Cortex of kidney (tissue), 1 donor: ENCODE measurements at places on chromosomes 11 and 22.

- no peak for DNase-seq
These were observed 75.0 kb downstream of the PPP2R1B start for GRCh38 chr11:111691176-111691575.

GRCh38 chr11:30451626-30452025 lies 128.7 kb downstream of the ARL14EP start:
- no peak for DNase-seq

- no peak for DNase-seq
These were observed 89.7 kb downstream of the RELT start for GRCh38 chr11:73465871-73466270.

DNA sequence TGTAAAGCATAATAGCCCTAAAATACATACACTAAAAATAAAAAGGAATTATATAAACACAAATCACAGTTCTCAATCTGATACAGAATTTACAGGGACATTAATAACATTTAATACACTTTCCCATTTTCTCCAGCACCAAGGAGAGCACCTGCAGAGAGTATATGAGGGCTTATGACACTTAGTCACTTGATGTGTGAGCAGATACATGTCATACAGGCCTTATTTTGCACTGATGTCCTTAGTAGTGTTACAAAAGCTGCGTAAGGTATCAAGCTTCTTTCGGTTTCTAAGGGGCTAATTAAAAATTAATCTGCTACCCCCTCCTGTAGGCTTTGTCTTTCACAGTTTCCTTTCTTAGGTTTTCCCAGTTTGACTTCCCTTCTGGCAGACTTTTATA lies 61.3 kb downstream of the TRIM44 start:
- DNase-seq: no peak

DNA sequence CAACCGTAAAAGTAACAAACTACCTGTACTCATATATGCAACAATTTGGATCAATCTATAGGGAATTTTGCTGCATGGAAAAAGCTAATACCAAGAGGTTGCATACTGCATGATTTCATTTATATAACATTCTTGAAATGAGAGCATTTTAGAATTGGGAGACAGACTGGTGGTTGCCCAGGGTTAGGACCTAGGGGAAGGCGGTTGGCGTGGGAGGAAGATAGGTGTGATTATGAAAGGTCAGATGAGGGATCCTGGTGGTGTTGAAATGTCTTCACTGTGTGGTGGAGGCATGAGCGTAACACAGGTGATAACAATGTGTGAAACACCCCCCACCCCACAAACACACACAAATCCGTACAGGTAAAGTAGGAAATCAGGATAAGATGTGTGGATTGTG lies 176.6 kb upstream of the ZBED5 start:
- DNase-seq: no peak

DNA sequence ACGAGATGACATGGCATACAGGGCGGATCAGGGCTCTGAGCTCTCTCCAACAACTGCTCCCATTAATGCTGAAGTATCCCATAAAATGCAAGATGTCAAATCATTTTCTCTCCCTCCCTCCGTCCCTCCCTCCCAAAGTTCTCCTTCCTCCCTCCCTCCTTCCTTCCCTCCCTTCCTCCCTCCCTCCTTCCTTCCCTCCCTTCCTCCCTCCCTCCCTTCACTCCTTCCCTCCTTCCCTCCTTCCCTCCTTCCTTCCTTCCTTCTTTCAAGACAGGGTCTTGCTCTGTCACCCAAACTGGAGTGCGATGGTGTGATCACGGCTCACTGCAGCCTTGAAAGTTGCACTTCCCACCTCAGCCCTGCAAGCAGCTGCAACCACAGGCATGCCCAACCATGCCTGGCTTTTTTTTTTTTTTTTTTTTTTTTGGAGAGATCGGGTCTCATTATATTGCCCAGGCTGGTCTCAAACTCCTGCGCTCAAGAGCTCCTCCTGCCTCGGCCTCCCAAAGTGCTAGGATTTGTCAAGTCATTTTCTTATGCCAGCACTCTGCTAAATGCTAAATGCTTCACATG lies 38.2 kb downstream of the TXN2 start:
- DNase-seq: no peak

- no peak for DNase-seq
These were observed 773 bp downstream of the MIAT start for GRCh38 chr22:26658161-26658560.

- DNase-seq: no peak
These were observed 13.3 kb downstream of the PRR33 start for GRCh38 chr11:1878137-1879031.

- DNase-seq: no peak
These were observed 15.5 kb downstream of the APOL3 start for GRCh38 chr22:36144886-36145541.

GRCh38 chr11:122649116-122649515 lies 6.4 kb upstream of the UBASH3B start:
- no peak for DNase-seq

DNA sequence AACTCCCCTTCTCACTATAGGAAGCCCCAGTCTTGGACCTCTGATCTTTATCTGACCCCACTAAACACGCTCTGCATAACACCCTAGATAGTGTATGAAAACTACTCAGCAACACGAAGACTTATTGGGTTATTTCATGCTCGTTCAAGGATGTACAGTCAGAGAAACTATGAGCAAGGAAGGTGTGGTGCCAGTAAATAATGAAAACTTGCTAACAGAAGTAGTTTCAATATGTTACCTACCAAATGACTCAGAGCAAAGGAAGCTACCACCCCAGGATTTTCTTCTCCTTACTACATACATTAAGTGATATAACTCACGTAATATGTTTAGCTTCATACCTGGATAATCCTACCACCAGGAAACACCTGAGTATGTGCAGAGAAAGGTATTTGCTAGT lies 25.9 kb upstream of the LYVE1 start:
- DNase-seq: no peak

GRCh38 chr11:73384531-73384871 lies 8.3 kb downstream of the RELT start:
- no peak for DNase-seq

DNA sequence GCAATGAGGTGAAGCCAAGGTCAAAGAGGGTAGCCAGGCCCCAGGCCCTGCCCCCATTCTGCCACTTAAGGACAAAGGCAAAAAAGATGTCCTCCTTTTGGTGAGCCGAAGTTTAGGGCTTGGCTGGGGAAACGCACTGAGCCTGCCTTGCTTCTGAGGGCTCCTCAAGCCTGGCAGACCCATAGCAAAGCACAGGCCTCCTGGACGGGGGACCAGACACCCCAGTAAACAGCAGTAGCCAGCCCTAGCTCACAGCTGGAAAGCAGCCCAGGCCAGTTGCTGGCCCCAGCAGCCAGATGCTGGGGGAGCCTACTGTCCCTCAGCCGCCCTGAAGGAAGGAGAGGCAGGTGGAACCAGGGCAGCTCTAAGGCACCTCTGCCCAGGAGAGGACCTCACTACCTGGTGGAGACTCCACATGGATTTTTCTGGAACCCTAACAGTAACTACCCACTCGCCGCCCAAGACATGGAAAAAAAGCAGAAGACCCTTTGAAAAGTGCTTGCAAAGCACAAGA lies 3.8 kb upstream of the PYGM start:
- DNase-seq: no peak

DNA sequence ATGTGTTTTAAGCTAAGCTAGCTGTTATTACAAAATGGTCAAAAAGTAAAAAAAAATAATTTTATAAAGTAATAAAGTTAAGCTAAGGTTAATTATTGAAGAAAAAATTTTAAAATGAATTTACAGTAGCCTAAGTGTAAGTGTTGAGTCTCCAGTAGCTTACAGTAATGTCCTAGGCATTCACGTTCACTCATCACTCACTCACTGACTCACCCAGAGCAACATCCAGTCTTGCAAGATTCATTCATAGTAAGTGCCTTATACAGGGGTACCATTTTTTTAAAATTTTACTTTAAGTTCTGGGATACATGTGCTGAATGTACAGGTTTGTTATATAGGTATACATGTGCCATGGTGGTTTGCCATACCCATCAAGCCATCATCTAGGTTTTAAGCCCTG lies 11.6 kb upstream of the OOSP4B start:
- DNase-seq: no peak

DNA sequence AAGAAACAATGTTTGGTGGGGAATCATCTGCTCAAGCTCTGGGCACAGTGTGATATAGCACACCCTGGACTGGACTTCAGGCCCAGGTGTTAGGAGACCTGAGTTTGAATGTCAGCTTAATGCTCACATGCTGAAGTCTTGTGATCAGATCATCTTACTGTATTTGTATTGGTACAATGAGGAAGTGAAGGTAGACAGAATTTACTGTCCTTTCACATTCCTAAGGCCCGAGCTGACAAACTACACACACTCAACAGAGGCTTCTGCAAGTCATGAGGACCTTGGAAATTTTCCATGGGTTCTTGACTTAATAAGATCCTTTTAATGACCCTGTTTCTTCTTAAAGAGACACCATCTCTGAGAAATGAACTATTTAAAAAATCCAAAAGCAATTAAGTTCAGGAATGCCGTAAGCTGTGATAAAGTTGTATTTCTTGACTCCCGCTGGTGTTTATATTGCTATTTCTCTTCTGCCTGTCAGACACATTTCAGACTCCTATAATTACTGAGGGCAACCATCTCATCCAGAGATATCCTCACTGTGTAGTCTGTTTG lies 802.0 kb downstream of the DLG2 start:
- no peak for DNase-seq

- DNase-seq: no peak
These were observed 11.9 kb downstream of the B3GNT6 start for GRCh38 chr11:77046060-77046501.

DNA sequence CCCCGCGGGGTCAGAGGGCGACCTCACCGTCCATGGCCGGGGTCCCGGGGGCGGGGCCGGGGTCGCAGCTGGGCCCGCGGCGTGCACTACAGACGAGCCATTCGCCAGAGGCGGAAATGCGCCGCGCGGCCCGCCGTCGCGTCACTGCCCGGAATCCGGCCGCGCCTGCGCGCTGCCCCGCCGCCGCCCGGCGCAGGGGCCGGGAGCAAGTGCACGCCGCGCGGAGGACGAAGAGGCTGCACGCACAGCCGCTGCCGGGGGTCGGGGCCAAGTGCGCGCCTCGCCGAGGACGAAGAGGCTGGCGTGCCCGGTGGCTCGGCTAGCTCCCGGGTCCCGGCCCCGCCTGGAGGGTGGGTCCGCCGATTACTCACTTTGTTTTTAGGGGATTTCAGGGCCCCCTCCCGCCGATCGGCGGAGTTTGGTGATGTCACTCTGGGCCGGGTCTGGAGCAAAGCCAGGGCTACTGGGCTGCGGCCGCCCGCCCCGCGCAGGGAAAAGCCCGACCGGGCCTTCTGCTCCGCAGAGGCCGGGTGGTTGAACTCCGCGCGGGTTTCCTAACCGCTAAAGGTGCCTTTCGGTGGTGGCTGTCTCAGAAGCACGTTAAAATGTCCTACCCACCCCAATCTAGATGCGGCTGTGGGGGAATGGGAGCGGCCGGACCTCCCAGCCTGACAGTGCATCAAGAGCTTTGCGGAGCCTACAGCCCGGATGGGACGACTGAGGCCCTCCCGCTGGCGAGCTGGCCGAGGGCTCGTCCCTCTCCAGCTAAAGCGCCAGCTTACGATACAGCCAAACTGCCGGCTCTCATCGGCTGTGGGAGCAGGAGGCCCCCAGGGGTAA lies at the start of gene RELA:
RELA (minus strand) TSS at position 118 of the 840 bp plus-strand sequence; CDS start at position 34, 84 bp downstream.
- DNase-seq: peak; percentile 94

DNA sequence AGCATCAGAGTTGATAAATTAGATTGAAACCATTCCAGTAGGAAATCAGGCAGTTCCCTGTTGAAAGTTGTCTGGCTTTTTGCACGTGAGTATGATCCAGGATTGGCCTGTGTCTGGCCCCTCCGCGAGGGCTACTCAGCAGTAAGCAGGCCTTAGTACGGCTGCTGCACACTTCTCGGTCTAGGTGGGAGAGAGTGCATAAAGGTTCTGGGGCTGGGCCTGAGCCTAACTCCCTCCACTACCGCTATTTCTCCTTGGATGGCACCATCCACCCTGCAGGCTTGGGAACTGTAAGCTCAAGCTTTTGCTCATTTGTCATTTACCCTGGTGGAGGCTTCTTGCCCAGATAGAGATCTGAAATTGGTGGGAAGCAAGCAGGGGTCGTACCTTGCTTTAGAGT lies 22.0 kb downstream of the TUB start:
- no peak for DNase-seq

GRCh38 chr11:94602430-94603372 lies 35.5 kb downstream of the PIWIL4 start:
- no peak for DNase-seq

DNA sequence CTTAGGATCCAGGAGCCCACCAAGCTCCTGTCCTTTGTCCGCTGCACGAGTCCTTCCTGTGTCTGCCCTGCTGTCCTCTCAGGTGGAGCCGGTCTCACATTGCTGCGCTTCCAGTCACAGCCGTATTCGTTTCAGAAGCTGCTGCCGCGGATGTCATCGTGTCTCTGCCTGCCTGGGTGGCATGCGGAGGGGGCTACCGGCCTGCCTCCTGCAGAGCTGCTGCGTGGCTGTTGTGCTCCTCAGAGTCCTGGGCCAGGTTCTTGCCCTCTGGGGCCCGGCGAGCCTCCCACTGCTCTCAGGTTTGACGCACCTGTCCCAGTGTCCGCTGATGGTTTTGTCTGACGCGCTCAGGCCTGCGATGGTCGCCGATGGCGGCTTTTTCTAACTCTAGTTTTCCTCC lies 254.2 kb downstream of the TBC1D22A start:
- no peak for DNase-seq

DNA sequence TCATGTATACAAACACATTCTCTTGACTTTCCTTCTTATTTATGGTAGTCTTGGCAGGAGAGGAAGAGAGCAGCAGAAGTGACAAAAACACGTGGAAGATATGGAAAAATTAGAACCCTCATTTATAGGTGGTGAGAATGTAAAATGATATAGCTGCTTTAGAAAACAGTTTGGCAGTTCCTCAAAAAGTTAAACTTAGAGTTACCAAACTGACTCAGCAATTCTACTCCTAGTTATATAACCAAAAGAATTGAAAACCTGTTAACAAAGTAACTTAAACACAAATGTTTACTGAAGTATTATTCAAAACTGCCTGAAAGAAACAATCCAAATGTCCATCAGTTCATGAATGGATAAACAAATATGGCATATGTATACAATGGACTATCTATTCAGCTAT lies 16.8 kb downstream of the NUCB2 start:
- no peak for DNase-seq

- DNase-seq: no peak
These were observed 935 bp upstream of the RCOR2 start for GRCh38 chr11:63917692-63918506.

GRCh38 chr11:86117001-86117711 lies 48.3 kb upstream of the PICALM start:
- no peak for DNase-seq

DNA sequence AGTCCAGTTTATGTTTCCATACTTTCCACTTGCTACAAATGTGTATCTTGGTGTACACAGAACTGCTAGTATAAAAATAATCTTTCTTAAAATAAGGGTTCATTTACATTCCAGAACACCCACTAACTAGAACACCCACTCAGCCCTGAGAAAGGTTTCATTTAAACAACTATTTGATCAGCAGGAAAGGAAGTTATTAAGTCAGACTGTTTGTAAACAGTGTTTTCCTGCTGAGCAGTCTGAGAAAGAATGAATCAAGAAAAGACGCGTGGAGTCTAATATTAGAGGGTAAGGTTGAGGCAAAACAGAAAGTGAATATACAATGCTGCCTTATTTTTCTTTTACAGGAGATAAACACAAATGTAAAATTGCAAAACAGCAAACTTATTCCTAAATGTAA lies 32.7 kb downstream of the NARS2 start:
- no peak for DNase-seq
